Mesothelial cell of epicardium (in vitro differentiated cells): ENCODE measurements at places on chromosomes 5 and 9.

GRCh38 chr9:135926402-135927194 is 19.3 kb upstream of the CAMSAP1 start:
- DNase-seq = no peak

GRCh38 chr9:109387206-109387605 is 66.3 kb upstream of the EPB41L4B start:
- no peak for DNase-seq

DNA sequence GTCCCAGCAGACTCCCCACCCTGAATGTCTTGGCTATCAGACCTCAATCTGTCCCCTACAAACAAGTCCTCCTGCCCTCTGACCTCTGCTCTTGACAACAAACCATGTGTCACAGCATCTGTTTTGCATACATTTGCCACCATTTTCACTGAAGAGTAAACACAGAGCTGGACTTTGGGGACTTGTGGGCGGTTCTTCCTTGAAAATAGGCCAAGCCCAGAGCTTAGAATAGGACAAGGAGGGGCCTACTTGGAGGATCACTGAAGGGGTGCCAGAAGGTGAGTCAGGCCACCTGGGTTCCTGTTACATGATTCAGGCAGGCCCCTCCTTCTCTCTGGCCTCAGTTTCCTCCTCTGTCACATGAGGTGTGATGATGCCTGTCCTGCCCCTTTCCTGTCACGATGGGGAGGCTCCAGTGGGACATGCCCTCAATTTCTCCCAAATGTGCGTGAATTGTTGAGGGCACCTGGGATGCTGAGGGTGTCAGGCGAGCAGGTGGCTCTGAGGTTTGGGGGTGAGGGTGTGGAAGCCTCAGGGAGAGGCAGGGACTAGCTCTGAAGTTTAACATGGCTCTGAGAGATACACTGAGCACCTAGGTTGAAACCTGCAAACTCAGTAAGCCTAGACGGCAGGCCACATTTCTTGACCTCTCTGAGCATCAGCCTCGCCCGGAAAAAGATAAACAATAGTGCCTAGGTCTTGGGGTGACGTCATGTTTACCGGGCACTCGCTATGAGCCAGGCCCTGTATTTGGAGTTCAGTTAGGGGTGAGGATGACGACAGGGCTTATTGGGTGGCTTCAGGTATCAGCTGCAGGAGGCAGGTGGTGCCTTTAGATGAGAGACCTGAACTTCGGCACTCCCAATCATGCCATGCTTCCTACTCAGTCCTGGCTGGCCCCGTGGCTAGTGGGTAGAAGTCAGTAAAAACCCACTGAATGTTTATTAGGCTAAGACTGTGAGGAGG is 107.6 kb upstream of the PITX1 start:
- DNase-seq = no peak

DNA sequence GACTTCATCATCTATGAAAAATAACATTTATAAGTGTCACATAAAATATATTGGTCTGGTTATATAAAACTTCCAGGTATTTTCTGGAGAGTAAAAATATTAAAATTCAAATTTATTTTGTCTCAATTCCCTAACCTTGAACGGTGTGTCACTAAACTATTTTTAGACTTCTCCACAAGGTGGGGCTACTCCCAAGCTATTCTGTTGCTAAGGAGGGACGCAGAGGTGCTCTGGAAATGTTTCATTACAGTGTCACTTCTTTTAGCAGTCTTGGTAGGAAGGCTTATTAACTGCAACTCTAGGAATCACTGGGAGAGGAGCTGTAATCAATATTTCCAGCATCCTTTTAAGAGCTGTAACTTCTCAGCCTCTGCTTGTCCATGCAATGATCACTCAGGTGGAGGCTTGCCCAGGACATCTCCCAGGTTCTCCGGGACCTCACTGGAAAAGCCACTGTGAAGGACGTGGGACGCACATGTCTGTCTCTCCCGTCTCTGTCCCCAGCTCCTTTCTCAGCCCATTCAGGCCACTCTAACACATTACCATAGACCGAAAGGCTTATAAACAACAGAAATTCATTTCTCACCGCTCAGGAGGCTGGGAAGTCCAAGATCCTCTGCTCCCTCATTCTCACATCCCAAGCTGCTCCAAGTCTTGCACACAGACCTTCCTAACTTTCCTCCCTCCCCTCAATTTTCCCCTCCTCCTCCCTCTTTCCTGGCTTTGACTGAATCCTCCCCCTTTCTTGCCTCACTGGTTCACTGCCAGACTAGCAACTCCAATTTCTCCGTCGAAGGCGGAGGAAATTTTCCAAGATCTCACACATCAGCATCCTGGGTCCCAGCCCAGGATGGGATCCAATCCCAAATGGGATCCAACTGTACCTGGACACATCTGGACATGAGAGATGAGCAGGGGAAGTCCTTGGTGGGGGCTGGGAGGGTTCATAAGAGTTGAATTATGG is 32.7 kb upstream of the DNAH5 start:
- no peak for DNase-seq

DNA sequence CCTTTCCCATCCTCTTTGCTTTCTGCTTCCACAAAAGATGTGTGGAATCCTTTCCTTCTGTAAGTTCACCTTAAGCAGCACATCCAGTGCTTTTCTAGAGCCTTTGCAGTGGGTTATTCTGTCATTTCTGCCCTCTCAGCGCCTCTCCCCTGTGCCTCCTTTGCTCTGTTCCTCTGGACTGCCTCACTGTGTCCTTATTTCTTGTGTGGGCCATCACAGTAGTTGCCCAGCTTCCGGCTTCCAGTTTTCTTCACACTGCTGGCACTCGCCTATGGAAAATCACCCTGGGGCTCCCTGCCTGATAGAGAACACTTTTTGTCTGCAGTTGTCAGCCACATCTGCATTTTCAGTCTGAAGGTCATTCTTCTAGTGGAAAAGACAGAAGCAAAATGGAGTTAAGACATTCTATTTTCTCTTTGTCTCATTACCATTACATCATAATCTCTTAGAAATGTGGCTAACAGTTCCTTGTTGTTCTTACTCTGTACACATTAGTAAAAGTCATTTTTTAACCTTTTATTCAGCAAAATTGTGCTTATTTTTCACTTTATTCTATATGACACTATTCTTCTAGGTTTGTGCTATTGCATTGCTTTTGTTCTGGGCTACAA is 64.1 kb upstream of the ZNF608 start:
- no peak for DNase-seq

DNA sequence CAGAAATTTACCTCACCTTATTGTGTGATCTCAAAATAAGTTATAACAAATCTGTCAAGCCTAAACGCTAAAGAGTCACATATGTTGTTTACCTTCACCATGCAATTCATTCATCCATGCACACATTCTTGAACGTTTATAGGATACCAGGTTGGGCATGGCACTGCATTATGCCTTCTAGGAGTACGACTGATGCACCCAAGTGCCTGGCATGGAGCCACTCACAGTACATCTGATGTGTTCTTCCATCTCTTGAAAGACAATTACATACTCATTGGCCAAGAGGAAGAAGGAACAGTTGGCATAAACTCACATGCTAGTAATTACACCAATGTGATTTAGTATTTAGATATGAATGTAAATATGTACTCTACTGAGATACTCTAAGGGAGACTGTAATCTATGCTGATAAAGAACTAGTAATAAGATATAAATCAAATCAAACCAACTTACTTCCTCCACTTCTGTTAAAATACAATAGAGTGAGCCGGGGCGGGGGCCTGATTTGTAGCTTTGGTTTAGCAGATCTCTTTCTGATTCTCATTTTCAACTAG is 90.7 kb downstream of the LPAR1 start:
- no peak for DNase-seq

DNA sequence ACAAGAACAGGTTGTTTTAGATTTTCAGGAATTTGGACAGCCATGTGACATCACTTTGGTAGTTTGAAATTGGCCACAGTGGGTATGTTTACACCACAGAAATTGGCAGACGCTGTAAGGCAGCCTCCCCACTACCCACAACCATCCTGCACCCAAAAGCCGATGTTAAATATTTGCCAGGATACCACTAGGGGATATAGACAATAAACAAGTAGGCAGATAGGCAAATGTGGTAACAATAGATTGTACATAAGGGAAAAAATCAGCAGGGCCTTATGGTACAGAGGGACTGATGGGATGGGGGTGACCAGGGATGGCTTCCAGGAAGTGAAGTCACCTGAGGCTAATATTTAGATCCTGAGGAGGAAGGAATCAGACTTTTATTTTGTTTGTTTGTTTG is 31.1 kb upstream of the DUSP1 start:
- no peak for DNase-seq

DNA sequence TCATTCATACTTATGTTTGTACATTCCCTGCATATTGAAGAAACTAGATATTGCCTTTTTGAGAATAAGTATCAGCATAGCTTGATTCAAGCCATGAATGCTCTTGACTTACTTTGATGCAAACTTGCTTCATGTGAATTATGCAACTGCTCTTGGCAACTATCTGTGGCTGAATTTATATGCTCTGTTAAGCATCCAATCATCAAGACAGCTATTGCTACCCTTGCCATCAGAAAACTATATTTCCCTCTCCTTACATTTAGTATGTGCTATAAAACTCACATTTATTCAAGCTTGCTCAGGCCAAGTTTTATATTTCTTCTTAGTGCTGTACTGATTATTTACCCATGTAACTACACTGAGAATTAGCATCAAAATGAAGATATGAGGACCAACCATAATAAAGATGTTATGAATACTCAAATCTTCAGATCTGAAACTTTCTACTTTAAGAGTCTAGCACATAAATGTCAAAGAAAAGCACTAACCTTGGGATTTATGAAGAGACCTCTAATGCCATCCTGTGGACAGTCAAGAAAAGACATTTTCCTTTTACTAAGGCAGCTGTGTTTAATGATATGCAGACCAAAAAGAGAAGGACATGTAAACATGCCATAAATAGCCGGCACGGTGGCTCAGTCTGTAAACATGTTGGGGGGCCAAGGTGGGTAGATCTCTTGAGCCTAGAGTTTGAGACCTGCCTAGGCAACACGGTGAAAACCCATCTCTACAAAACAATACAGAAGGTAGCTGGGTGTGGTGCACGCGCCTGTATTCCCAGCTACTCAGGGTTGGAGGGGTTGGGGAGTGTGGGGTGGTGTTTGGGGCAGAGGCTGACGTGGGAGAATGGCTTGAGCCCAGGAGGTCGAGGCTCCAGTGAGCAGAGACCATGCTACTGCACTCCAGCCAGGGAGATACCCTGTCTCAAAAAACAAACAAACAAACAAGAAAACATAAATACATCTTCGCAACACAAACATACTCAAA is 267.0 kb upstream of the TYRP1 start:
- no peak for DNase-seq

DNA sequence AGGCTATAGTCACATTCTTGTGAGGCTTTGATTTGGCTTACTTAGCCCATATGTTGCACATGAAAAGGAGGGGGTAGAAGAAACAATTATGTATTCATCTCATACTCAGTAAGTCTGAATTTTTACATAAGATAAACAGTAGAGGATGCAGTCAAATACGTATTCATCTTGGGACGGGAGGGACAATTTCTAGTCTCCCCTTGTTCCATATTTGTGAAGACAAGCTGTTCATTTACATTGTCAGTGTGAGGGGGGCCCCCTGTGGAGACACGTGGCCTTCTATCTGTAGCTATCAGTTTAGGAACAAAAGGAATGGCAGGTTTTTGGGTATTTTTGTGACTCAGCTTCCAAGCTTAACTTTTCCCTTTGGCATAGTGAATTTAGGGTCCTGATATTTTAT is 49.2 kb upstream of the PPP1R2B start:
- no peak for DNase-seq

DNA sequence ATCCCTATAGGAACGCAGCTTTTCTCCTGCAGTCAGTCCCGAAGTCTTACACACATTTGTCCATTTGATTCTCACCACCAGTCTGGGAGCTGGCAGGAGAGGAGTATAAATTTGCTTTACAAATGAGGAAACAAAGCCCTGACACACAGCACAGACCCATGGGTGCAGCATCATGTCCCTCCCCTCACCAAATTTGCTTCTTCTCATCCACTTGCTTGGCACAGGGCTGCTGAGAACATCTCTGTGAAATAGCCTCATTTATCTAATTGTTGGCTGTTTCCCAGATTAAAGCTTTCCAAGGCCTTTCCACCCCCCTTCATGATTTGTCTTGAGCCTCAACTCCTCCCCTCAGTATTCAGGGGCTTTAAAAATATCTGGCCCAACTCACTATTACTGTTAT is 11.3 kb upstream of the ADRB2 start:
- DNase-seq = no peak

- DNase-seq = no peak
Observed at GRCh38 chr9:10265153-10265631, 347.6 kb downstream of the PTPRD start.

GRCh38 chr9:90343366-90343765 is 299.3 kb downstream of the DIRAS2 start:
- no peak for DNase-seq
